ENCODE measurements at places on chromosomes 4 and X.
A peak's percentile ranks its signal among the peaks of the same experiment; 100 is the strongest.

- peak; percentile 49 for DNase-seq
These were observed 323.2 kb upstream of the INTU start for GRCh38 chr4:127309369-127310102.

- no peak for DNase-seq
These were observed 205.8 kb downstream of the NWD2 start for GRCh38 chr4:37450309-37450708.

DNA sequence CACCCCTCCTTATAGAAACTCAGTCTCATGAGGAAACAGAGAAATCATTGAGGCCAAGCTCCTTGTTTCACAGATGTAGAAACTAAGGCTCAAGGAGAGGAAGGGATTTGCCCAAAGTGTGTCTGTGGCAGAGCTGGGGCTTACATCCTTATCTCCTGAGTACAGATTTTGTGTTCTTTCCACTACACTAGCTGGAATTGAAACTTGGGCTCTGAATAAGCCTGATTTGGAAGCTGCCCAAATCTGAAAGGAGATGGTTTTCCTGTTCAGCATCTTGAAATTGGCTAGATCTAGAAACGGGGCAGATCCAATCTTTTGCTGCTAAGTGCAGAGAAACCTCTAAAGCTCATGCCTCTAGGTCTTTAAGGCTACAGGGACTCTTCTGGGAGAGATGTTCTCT lies 24.3 kb downstream of the AWAT2 start:
- DNase-seq: no peak

GRCh38 chrX:44483965-44484606 lies 58.6 kb downstream of the FUNDC1 start:
- no peak for DNase-seq

DNA sequence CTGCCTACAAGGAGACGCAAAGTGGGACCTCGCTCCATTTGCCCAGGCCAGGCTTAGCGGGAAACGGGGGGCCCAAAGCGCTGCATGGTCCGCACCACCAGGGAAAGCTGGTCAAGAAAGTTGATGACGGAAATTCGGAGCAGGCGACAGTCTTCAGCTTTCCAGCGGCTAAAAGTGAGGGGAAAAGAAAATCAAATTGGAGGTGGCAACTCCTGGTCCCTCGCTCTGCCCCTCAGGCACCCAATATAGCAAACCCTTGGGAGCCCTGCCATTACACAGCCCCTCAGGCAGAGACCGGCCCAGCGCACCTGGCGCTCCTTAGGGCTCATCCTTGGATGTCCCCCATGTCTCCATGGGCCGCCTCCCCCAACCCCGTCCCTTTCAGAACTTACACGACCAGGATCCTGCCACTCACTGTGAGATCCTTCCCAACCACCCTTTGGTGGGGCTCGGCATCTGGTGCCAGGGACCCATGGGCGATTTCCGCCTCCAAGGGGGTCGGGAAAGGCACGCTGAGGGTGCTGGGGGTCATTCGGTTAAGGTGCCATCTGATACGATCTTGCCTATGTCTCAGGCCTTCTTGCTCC lies 1.1 kb downstream of the LAGE3 start:
- no peak for DNase-seq

DNA sequence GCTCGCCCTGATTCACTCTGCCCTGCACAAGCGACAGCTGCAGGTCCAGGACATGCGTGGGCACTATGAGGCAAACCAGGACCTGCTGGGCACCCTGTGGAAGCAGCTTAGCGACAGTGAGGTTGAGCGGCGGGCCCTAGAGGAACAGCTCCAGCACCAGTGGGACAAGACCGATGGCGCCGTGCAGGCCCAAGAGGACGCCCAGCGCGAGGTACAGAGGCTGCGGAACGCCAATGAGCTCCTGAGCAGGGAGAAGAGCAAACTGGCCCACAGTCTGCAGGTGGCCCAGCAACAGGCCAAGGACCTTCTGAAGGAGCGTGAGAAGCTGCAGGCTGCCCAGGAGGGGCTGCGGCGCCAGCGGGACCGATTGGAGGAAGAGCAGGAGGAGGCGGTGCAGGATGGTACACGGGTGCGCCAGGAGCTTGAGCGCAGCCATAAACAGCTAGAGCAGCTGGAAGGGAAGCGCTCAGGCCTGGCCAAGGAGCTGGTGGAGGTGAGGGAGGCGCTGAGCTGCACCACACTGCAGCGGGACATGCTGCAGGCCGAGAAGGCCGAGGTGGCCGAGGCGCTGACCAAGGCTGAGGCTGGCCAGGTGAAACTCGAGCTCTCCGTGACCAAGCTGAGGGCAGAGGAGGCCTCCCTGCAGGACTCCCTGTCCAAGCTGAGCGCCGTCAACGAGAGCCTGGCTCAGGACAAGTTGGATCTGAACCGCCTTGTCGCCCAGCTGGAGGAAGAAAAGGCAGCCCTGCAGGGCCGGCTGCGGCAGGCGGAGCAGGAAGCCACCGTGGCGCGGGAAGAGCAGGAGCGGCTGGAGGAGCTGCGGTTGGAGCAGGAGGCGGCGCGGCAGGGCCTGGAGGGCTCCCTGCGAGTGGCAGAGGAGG lies 12.8 kb downstream of the SMIM10L2A start:
- no peak for DNase-seq

GRCh38 chr4:47705326-47705981 lies 132.4 kb downstream of the CORIN start:
- DNase-seq: no peak

DNA sequence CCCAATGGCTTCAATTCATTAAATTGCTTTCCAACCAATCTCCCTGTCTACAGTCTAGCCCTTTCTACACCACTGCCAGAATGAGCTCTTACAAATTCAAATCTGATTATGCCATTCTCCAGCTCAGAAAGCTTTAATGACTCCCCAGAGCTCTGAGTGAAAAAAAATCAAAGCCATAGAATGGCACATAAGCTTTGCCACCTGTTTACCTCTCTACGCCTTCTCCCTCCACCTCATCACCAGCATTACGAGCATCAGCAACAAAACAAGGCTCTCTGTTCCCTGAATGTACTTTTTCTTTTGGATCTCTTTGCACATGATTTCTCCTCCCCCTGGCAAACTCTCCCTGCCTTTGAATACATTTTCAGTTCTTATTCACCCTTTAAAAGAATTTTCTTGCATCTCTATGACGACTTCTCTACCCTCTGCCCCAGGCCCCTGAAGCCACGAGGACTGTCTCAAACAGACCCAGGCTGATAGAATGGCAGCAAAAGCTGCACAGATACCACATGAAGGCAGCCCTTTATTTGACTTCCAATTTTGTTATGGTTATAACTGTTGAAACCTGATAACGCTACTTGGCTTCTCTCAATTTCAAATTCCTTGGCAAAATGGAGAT lies 516.0 kb downstream of the PCDH7 start:
- DNase-seq: no peak

All from AG08395 (cell line).